ENCODE measurements at places on chromosomes 13 and 19. TPM values are rescaled to one million over a fixed set of nuclear protein-coding genes. Genes with fewer than 3 reads are reported as not detected.
A peak's percentile ranks its signal among the peaks of the same experiment; 100 is the strongest.

DNA sequence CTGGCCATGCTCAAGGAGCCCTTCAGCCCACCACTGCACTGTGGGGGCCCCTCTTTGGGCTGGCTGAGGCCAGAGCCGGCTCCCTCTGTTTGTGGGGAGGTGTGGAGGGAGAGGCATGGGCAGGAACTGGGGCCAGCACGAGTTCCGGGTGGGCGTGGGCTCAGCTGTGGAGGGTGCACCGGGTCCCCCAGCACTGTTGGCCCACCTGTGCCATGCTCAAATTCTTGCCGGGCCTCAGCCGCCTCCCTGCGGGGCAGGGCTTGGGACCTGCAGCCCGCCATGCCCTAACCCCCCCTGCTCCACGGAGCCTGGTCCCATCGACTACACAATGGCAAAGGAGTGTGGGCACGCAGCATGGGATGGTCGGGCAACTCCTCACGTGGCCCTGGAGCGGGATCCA lies 38.8 kb upstream of the TNFRSF19 start:
- H3K4me1 ChIP-seq: no peaks in the 10 kb centered on the region
- no peaks in the 10 kb centered on the region for H3K27me3 ChIP-seq
- no peak overlapping the region for H3K4me3 ChIP-seq
- H3K36me3 ChIP-seq: no peaks in the 10 kb centered on the region

DNA sequence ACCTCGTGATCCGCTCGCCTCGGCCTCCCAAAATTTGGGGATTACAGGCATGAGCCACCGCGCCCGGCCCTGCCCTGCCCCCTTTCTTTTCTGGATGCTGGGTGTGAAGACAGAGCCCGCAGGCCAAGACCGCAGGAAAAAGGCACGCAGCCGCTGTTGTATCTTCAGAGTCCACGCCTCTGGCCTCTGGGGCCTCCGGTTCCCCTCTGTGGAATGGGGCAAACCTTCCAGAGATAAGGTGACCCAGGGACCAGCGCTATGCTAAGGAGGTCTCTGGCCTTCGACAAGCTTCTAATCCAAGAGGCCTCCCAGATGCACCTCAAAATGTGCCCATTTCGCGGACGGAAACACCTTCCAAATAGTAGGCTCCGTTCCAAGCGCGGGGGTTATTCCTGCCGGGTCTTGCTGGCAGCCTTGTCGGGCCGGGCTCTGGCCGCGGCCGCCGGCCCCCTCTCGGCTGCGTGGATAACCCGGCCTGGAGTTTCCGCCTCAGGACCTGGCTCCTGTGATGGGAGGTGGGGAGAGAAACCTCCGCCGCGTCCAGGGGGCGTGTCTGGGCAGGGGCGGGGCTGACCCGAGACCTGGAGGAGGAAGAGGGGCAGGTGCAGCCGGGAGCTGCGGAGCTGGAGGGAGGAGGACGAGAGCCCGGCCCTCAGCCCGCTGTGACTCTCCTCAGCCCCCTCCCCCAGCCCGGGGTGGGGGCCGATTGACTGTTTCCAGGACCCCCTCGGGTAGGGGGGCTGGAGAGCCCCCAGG lies 13.1 kb downstream of the TJP3 start:
- peak; percentile 81 for DNase-seq
- no peak overlapping the region for H3K27ac ChIP-seq
- no peaks in the 10 kb centered on the region for H3K36me3 ChIP-seq
- no peaks in the 10 kb centered on the region for H3K4me1 ChIP-seq
- peaks cover 40% of the 10 kb centered on the region for H3K27me3 ChIP-seq
- no peak overlapping the region for H3K4me3 ChIP-seq

The EHD2 gene
- total RNA-seq: 0.54 TPM

The ZNF284 gene
- total RNA-seq: 1.3 TPM

- no peak overlapping the region for H3K4me3 ChIP-seq
- H3K36me3 ChIP-seq: peaks cover 2% of the 10 kb centered on the region
- H3K27me3 ChIP-seq: peaks cover 8% of the 10 kb centered on the region
- H3K27ac ChIP-seq: no peak overlapping the region
- no peak for DNase-seq
- peaks cover 22% of the 10 kb centered on the region for H3K4me1 ChIP-seq
These were observed 25.8 kb downstream of the CFAP97D2 start for GRCh38 chr13:114204894-114205293.
